ENCODE measurements at places on chromosomes 7 and 10.
A peak's percentile ranks its signal among the peaks of the same experiment; 100 is the strongest.

GRCh38 chr10:85280014-85280413, 951.6 kb downstream of the CCSER2 start:
- no peak for DNase-seq

GRCh38 chr10:123301077-123301857, 147.1 kb downstream of the BUB3 start:
- DNase-seq: no peak

- no peak for DNase-seq
These were observed 10.2 kb downstream of the KLF14 start for GRCh38 chr7:130723784-130724183.

- DNase-seq: no peak
These were observed 803 bp downstream of the GOLGA7B start for GRCh38 chr10:97850446-97850845.

GRCh38 chr7:50446542-50446960, 3.6 kb downstream of the FIGNL1 start:
- peak; percentile 38 for DNase-seq

DNA sequence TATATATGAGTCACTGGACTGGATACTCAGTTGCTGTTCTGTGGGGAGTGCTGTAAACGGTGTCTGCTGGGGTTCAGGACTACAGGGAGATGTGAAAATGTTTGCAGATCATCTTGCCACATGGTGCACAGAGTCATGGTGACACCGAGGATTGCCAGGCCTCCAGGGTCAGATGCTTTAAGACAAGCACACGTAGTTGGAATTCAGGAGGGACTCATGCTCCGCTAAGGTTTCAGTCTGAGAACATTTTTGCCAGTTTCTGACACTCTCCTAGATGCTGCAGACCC, 211.3 kb downstream of the CXCL12 start:
- DNase-seq: no peak

- DNase-seq: no peak
These were observed 163.6 kb downstream of the PPP1R17 start for GRCh38 chr7:31850601-31851000.

DNA sequence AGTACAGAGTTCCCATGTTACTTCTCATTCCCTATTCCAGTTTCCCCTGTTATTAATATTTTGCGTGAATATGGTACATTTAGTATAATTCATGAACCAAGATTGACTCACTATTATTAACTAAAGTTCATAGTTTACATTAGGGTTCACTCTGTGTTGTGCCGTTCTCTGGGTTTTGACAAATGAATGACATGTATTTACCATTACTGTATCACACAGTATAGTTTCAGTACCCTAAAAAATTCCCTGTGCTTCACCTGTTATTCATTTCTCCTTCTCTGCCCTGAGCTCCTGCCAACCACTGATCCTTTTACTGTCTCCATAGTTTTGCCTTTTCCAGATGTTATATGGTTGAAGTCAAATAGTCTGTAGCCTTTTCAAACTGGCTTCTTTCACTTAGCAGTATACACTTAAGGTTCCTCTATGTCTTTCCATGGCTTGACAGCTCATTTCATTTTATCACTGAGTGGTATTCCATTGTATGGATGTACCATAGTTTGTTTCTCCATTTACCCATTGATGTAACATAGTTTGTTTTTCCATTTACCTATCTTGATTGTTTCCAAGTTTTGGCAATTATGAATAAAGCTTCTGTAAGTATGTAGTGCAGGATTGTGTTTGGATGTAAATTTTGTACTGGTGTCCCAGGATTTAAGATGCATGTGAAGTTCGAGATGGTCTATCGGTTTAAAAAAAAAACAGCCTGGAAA, 58.8 kb downstream of the CDK14 start:
- DNase-seq: no peak

GRCh38 chr7:74183653-74184450, 9.7 kb downstream of the EIF4H start:
- peak; percentile 22 for DNase-seq

- no peak for DNase-seq
These were observed 236.5 kb upstream of the PTN start for GRCh38 chr7:137579913-137580640.

DNA sequence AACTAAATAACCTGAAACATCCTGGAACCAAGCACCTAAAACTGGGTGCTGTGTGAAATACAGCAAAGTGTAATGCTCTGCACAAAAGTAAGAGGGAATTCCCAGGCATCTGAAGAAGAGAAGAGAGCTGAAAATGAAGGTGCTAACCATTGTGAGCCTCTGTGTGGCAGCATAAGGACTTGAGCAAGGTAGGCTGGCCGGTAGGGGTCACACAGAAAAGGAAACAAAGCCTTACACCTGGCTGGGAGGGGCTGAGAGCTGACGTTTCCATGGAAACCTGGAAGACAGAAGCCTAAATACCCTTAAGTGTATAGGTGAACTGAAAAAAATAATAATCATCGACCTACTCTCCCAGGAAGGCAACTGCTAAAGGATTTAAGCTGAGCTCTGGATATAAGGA, 48.6 kb downstream of the CUL1 start:
- no peak for DNase-seq

- no peak for DNase-seq
These were observed 67.0 kb upstream of the CFAP46 start for GRCh38 chr10:133009218-133009950.

- no peak for DNase-seq
These were observed 486.1 kb downstream of the SEMA3D start for GRCh38 chr7:84700563-84701370.

DNA sequence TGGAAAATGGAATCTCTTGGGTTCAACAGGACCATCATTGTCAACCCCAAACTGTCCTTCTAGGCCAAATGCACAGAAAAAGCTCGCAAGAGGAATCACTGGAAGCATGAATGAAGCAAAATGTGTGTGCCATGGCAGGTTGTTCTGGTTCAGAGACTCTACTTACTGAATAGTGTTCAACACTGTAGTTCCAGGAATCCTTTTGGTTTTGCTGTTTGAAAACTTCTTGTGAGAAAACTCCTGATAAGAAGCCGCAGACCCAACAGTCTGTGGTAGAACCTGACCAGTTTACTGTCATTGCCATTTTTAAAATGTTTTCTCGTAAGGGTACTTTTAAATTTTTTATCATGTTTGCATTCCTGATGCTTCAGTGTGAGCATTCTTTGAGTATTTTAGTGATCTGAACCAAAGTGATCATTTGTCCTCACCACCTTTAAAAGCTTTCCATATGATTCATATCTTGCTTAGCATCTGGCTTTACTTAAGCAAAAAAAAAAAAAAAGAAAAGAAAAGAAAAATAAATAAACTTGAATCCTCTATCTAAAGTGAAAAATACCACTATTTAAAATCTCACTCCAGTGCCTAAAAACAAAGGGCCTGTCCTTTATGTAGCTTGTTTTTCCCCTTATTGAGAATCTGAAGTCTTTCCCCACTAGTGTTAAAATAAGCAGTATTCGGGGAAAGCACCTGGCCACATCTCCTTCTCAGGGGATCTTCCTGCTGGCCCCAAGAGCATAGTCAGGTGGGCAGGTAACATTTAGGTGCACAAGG, 92.4 kb downstream of the WNT2 start:
- no peak for DNase-seq

GRCh38 chr7:103887853-103888602, 101.4 kb downstream of the RELN start:
- no peak for DNase-seq

GRCh38 chr10:93211991-93212390, 138.3 kb downstream of the CYP26A1 start:
- DNase-seq: no peak

DNA sequence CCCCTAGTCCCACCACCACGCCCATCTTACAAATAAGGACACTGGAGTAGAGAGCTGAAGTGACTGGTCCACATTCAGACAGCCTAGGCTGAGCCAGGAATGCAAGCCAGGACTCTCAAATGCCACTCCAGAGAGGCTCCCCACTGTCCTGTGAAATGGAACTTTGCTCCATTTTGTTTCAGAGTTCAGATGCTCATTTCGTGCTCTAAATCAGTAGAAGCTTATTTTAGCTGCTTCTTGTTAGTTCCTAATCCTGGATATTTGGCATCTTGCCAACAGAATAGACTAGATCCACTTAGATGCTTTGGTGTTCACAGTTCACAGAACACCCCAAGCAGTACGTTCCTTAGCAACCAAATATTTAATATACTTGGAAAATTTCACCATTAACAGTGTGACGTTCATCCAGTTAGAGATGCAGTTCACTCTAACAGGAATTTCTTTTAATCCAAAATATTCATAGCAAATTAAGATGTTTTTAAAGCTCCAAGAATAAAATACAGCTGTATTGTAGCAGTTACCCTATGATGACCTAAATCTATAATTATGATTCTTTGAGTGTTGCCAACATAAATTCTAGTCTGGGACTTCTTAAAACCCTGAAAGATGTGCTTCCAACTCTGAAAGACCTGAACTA, 7.3 kb downstream of the MMP21 start:
- DNase-seq: no peak

DNA sequence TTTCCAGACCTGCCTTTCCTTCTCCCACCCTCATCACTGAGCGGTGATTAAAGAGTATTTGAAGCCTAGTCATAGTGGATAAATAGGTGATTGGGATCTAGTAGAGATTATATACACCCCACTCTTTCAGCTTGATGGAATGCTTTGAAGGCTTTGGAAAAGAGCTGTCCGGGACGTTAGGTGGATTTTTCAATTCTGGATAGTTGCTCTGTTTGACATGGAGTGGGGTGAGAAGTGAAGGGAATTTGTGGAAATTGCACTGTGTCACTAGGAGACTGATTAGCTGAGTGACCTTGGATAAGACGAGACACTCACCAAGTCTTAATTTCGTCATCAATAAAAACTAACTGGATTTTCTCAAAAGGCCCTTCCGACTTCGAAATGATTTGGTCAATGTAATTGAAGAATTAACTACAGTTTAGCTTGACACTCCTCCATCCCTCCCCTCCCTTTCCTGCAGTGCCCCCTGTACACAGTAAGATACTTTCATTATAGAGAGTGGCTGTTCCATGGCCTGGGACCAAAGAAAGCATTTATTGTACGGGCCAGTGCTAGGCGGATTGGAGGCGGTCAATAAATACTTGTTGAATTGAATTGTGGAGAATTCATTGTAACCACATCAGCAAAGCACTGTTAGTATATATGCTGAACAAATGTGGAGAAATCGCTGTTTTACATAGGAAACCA, 962 bp downstream of the ZKSCAN1 start:
- no peak for DNase-seq

Data from T-helper 2 cell treated with Interferon-gamma antibody and Interleukin-4, amounts not matched to agents 5 μg/mL and 100 μg/mL, for 36 hours (primary cell).